Thoracic aorta (tissue), 2 donors: ENCODE measurements at places on chromosomes 1 and 21. TPM values are rescaled to one million over a fixed set of nuclear protein-coding genes. Genes with fewer than 3 reads are reported as not detected.

FCN3 gene
- total RNA-seq = 4.5 TPM

GRCh38 chr1:67350783-67351182 is 43.1 kb downstream of the IL12RB2 start:
- no peak for DNase-seq

- DNase-seq = no peak
Observed at GRCh38 chr1:221272940-221273339, 393.7 kb downstream of the HLX start.

DNA sequence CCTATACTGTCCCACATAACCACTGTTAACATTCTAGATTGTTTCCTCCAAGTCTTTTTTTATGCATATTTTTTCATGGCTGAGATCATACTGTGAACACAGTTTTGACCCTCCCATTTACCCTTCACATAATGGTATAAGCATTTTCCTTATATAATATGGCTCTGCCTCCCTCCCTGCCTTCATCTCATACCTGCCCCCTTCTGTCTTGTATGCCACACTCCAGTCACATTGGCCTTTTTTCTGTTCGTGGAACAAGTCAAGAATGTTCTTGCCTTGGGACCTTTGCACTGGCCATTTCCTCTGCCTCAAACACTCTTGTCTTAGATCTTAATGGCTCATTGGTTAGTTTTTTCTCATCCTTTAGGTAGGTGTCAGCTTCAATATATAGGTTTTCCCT is 24.3 kb upstream of the ELAVL4 start:
- DNase-seq = no peak

C1orf87 gene
- 1.5 TPM for total RNA-seq
